NCI-H524 (cell line): ENCODE measurements at places on chromosomes 1 and 21.

GRCh38 chr1:236618507-236618906, 14.2 kb upstream of the HEATR1 start:
- no peak for DNase-seq

- no peak for DNase-seq
Measured at GRCh38 chr1:165857046-165857801, 29.8 kb downstream of the UCK2 start.

DNA sequence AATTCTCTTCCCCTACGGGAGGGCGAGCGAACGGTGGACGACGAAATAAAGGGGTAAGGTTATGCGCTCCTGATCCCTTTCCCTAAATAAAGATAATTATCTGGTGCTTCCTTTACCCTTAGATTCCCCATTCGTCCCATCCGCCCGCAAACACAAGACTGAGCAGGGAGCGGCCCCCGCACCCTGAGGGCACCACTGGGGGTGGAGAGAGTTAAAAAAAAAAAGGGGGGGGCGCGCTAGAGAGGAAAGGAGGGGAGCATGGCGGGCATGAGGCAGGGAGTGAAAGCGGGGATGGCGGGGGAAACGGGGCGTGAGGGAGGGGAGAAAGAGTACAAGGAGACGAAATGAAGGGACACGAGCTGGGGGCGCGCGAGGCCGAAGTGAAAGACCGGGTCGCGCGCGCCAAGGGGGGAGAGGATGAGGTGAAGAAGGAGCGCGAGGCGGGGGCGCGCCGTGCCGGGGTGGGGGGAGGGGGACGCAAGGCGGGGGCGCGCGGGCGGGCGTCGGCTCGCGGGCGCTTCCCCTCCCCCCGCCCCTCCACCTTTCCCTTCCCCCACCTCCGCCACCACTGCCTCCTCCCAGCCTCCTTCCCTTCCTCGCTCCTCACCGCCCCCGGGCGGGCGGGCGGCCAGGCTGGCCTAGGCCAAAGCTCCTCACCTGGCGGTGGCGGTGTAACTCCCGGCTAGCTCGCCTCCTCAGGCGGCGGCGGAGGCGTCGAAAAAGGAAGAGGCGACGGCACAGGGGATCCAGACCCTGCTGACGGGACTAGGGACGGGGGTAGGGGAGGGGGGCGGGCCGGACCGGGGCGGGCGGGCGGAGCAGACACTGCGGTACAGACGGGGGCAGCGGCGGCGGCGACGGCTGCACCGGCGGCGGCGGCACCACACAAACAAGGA, 448 bp downstream of the GATAD2B start:
- DNase-seq = peak; percentile 83

DNA sequence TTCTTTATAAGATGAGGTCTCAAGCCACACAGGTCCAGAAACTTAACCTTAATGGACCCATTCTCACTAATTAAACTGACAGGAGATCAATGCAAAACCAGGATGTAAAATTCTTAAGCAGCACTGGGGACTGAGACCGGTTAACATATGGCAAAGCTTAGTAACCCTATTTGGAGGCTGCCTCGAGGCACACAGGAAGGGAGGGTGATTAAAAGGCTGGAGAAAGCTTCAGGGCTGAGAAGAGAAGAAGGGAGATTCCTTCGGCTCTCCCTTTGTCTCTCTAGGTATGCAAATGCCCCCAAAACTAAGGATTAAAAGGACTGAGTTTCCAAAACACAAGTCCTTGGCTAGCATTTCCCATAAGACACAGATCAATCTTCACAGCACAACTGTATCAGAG, 120.8 kb upstream of the DSCAM start:
- peak; percentile 13 for DNase-seq

- no peak for DNase-seq
Measured at GRCh38 chr1:236351875-236352573, 42.1 kb upstream of the EDARADD start.

DNA sequence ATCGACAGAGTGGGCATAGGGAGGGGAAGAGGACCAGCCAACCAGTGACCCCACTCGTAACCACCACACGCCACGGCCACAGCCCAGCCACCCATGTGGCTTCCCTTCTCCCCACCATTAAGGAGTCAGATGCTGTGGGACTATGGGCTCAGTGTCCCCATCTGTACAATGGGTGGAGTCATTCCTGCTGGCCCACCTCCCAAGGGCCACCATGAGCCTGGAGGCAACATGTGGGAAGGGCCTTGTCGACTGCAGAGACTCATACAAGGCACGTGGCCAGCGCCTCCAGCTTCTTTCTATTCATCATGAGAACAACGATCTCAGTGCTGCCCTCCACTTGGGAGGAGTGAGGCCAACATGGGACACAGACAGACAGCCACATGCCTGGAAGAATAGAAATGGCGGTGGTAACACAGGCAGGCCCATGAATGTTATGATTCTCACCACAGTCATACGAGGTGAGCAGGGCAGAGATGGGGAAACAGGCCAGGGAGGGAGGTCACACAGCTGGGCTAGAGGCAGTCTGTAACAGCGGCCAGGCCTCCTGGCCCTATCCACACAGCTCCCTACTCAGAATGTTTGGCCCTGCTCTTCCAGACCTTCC, 16.1 kb downstream of the LRP8 start:
- DNase-seq = peak; percentile 33

- DNase-seq = peak; percentile 76
Measured at GRCh38 chr1:165549973-165550372, 6.2 kb downstream of the LRRC52 start.

- no peak for DNase-seq
Measured at GRCh38 chr1:93549131-93549530, 101.2 kb downstream of the FNBP1L start.

DNA sequence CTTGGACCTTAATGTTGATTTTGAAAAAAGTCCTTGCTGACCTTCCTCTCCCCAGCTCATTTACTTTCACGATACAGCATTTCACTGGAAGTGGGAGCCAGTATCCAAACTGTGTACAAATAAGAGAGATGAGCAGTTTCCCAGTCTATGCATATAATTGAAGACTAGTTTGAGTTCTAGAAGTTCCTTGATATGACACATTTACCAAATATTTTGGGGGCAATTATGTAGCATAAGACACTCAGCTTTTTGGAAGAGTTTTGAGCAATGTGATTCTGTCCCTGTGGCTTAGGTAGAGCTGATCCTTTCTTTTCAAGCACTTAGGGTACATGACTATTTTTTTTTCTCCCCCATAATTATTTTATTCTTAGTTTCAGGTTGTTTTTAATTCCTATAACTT, 26.4 kb downstream of the GIPC2 start:
- DNase-seq = no peak

GRCh38 chr21:43211760-43212115, 42.9 kb downstream of the CRYAA start:
- no peak for DNase-seq

DNA sequence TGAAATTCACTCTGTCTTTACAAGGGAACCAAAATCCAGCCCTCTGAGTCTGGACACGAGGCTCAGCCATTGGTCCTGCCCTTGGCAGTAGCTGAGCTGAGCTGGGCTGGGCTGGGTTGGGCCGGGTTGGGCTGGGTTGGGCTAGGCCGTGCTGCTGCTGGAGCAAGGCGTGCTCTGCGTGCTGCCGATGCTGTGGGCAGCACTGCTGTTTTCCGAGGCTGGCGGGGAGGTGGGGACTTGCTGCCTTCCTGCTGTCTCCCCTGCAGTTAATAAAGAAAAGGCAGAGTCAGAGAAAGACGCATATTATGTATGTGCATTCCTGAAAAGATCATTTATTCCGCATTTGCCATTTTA, 182.9 kb downstream of the CDC7 start:
- no peak for DNase-seq

DNA sequence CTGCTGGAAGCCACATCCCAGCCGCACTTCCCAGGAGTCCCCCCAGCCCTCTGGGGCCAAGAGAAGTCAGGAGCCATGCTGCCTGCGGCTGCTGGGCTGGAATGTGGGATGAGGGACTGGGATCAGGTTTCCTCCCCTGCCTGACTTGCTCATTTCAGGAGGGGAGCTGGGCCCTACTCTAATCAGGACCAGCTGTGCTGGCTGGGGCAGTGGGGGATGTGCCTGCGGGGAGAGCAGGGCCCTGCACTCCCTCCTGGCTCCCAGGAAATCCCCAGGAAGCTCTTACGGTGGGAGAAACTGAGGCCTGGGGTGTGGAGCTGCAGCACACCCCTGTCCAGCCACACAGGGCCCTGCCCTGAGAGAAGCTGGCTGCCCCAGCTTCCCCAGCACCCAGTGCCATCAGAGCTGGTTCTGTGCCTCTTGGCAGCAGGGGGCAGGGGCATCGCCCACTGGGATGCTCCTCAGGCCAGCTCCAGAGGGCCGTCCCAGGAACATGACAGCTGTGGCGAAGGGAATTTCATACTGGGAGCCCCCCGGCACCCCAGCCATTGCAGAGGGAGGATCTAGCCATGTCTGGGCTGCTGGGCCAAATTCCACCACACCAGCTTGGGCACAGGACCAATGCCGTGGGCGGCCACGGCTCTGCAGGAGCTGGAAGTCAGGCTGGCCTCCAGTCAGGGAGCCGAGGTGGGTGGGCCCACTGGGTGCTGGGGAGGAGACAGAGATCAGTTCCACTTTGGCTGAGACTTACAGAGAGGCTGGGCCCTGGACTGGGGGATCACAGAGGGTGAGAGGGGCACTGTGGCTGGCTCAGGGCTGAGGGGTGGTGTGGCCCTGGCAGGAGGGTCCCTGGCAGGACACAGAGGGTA, 21.3 kb upstream of the PRSS38 start:
- peak; percentile 7 for DNase-seq

DNA sequence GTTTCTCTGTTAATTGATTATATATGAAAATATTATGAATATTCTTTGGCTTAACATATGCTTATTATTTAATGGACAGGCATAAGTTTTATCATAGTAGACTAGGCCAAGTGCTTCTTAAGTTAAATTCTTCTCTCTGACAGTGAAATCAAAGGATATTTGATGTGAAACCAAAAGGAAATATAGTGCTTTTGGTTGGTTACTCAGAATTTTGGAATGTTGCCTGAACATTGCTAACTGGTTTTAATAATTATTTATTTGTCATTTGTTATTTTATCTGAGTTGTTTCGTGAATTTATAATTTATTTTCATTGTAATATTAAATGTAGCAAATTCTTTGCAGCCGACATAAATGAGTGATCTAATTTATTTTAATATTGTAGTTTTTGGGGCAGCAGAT, 18.3 kb downstream of the HOOK1 start:
- no peak for DNase-seq

GRCh38 chr1:224859651-224860050, 69.8 kb upstream of the DNAH14 start:
- no peak for DNase-seq

DNA sequence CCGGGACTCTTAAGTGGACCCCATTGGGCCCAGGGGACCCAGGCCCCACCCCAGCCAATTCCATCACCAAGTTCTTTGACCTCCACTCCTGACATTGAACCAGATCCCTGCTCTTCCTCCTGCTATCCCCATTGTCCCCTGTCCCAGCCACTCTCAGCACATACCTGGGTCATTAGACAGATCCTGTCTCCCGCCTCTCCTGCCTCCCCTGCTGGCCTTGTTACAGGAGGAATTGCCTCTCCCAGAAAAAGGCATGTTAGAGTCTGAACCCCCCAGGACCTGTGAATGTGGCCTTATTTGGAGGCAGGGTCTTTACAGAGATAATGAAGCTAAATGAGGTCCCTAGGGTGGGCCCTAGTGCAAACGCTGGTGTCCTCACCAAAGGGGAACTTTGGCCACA, 301.9 kb downstream of the NPHP4 start:
- DNase-seq = no peak

GRCh38 chr21:44379991-44380865, 26.8 kb downstream of the TRPM2 start:
- no peak for DNase-seq

- no peak for DNase-seq
Measured at GRCh38 chr1:32071758-32072621, 749 bp upstream of the TMEM39B start.

- DNase-seq = no peak
Measured at GRCh38 chr1:181635110-181635509, 151.8 kb downstream of the CACNA1E start.

DNA sequence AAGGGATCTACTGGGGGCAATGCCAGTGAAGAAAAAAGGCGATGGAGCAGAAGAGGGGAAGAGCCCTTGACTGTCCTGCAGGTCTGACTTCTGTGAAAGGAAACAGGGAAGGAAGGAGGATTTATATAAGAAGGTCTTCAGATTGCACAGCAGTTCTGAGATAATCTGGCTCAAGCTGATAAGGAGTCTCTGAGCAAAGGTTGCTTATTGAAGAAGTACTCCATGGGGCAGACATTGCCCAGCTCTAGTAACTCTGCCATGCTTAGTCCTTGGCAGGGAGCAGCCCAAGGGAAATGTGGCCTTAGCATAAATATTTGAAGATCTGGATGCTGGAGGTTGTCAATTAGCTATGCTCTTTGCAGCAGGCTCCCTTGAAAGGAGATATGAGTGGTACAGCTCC, 15.9 kb upstream of the TTF2 start:
- no peak for DNase-seq

DNA sequence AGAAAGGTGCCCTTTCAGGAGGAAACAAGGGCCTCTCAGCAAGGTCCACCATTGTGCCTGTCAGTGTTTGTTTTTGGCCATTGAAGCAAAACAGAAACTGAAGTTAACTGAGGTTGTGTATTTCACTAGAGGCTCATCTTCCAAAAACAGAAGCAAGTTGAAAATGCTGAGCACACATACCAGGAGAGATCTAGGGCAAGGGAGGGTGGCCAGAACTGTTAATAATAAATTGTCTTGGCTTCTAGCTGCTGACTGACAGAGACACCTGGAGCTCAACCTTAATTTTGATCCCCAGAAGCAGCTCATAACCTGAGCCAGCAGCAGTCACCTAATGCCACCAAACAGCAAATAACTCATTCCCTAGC, 5.2 kb downstream of the AGMAT start:
- no peak for DNase-seq
